Diencephalon (tissue), 1 donor: ENCODE measurements at places on chromosomes 6 and 20. TPM values are rescaled to one million over a fixed set of nuclear protein-coding genes. Genes with fewer than 3 reads are reported as not detected.

E2F1 gene
- 3.7 TPM for total RNA-seq

MLIP gene
- 9.7 TPM for total RNA-seq

OR11A1 gene
- not detected for total RNA-seq

OLIG3 gene
- total RNA-seq = 0.23 TPM

TNNC2 gene
- not detected for total RNA-seq

SLC44A4 gene
- total RNA-seq = not detected

OR2H2 gene
- not detected for total RNA-seq

SNRPB2 gene
- total RNA-seq = 56.5 TPM

C6orf52 gene
- 0.92 TPM for total RNA-seq

COL11A2 gene
- total RNA-seq = 2.3 TPM

DSP gene
- 6.2 TPM for total RNA-seq

OR2B6 gene
- total RNA-seq = not detected

TREM2 gene
- 8.5 TPM for total RNA-seq

VGLL2 gene
- 0.46 TPM for total RNA-seq

PSORS1C2 gene
- total RNA-seq = not detected

CST7 gene
- 0.69 TPM for total RNA-seq
